Activated CD4-positive, CD25-positive, alpha-beta regulatory T cell treated with anti-CD3 and anti-CD28 coated beads, Interleukin-2, amount 50 U/mL, for 24 hours (primary cell): ENCODE measurements at places on chromosomes 2 and 18.

DNA sequence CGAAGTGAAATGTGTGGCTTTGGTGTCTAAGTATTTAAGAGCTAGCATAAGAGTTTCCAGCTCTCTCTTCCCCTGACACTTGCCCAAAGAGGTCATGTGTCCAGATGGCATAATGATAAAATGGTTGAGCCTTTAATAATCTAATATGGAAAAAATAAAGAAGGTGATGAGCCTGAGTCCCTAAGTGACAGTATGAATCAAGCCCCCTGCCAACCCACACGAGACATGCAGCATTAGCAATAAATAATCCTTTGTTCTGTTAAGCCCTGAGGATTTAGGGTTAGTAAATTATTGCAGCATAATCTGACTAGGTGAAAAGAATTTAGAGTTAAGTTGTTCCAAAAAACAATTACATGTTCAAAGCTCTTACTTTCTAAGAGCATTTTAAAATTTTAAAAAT, 217.2 kb upstream of the CCDC150 start:
- ATAC-seq: no peak

DNA sequence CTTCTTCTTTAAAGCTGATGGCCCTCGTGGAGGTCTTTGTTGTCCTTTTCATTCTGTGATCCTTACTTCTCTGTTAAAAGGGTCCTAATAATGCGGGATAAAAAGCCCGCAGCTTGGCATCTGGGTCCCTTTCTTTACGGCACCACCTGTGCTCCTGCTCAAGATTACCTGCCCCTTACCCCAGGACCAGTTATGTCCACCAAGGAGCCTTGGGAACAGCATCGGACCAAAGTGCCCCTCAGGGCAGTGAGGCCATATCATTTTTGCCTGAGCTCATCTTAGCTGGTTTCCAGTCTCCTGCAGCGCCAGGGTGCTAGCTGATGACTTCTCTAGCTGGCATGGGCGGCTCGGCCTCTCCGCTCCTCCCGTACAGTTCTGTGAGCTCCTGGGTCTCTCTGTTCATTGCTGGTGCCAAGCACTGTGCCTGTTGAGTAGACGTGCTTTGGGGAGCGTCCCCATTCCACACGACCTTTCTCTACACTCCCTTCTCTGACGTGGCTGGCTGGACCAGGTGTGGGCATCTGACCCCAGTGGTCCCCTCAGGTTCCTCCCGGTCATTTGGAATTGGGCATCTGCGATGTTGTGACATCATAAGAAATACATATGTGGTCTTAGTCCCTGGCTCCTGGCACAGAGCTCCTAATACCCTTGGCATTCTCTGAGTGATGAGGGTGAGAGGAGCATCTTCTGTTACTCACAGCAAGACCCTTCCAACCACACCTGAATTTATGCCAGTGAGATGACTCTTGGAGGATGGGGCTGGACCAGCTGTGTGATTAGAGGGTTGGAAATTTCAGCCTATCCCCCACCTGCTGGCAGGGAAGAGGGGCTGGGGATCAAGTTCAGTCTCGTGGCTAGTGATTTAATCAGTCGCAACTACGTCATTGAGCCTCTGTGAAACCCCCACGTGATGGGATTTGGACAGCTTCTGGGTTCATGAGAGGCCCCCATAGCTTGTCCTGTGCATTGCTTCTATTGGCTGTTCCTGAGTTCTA, 134.2 kb upstream of the HS6ST1 start:
- ATAC-seq: no peak

GRCh38 chr2:183564726-183565125, 440.5 kb downstream of the NUP35 start:
- ATAC-seq: no peak

DNA sequence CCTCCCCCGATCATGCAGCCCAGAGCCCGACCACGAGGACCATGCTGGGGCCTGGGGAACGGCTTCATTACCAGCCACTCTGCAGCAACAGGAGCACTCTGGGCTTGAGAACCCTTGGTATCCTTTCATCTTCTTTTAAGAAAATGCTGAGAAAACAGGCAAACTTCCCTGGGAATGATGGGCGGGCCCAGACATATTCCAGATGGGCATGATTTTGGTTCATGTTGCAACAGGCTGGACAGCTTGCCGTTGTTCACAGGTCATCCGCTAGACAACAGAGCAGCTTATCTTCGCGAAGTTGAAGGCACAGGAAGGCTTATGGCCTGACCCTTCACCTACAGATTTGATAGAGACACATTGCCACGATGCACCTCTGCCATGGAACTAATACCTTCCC, 121.0 kb downstream of the KLHL29 start:
- ATAC-seq: no peak

- peak; percentile 48 for ATAC-seq
These were observed 16.6 kb downstream of the SERTAD2 start for GRCh38 chr2:64637000-64637635.

DNA sequence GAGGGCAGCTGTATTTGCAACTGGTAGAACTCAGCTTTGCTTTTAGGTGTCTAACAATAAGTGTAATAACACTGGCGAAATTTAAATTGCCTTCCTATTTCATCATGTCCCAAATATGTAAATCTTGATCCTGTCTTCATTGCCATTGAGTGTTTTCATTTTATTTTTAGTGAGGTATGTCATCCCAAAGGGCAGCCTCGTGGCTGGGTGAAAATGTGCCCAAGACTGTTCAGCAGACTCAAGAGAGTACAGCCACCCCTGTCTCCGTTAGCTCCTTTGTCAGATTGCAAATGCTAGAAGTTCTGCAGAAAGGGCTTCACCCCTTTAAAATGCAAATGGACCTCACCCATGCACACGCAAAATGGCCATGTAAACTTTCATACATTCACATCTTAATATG, 278.8 kb downstream of the RND3 start:
- no peak for ATAC-seq

- ATAC-seq: no peak
These were observed 9.8 kb downstream of the BOLA3 start for GRCh38 chr2:74137651-74138599.

GRCh38 chr2:222292149-222293134, 6.4 kb downstream of the PAX3 start:
- no peak for ATAC-seq
